ENCODE measurements at places on chromosomes 7 and 10. TPM values are rescaled to one million over a fixed set of nuclear protein-coding genes. Genes with fewer than 3 reads are reported as not detected.

NPFFR1 gene
- not detected for total RNA-seq

FEZF1 gene
- total RNA-seq, result not detected

BMPER gene
- not detected for total RNA-seq

LOXL4 gene
- total RNA-seq, result not detected

ASB10 gene
- not detected for total RNA-seq

COL13A1 gene
- total RNA-seq, result not detected

MSMB gene
- total RNA-seq, result not detected

NAT16 gene
- not detected for total RNA-seq

SPDYE16 gene
- 0.18 TPM for total RNA-seq

- no peak overlapping the region for H3K4me3 ChIP-seq
- H3K27ac ChIP-seq, result peak overlapping the region; percentile 78
- DNase-seq, result peak; percentile 45
- peaks cover 4% of the 10 kb centered on the region for H3K36me3 ChIP-seq
Measured at GRCh38 chr7:66847879-66848790, 72.9 kb upstream of the TMEM248 start.

DNA sequence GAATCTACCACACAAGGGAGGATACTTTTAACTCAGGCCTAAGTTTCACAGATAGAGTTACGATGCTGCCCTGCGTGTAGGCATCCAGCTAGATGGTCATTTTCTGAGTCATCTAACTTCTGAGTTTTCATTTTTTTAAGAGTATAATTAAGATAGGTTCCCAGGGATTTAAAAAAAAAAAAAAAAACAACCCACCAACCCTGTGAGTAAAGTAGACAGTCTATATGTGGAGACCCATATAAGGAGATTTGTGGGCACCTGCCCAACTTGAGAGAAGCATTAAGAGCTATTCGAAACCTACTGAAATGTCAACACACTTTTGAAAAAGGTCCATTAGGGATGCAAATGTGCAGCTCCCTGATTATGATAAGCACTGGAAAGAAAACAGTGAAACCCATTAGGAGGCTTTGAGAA, 257.3 kb downstream of the TRIL start:
- H3K4me3 ChIP-seq, result no peak overlapping the region
- H3K36me3 ChIP-seq, result no peaks in the 10 kb centered on the region
- no peak overlapping the region for H3K27ac ChIP-seq
- H3K4me1 ChIP-seq, result no peaks in the 10 kb centered on the region
- no peak for DNase-seq

DNA sequence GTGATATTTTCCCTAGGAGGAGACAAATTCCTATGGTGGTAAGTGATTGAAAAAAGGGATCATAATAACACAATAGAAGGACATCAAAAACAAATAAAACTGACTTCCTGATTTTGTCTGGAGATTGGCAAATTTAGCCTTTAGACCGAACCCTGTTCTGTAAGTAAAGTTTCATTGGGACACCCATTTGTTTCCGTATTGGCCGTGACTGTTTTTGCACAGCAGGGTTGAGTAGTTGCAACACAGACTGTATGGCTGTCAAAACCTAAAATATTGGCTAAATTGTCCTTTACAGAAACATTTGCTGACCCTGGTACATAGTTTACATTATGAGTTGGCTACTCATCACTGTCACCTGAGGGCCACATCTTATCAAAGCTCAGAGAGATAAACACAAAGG, 168.6 kb downstream of the PRKCQ start:
- DNase-seq, result no peak
- peaks cover 32% of the 10 kb centered on the region for H3K4me1 ChIP-seq
- H3K4me3 ChIP-seq, result no peak overlapping the region
- no peak overlapping the region for H3K27ac ChIP-seq
- peaks cover 3% of the 10 kb centered on the region for H3K36me3 ChIP-seq

DNA sequence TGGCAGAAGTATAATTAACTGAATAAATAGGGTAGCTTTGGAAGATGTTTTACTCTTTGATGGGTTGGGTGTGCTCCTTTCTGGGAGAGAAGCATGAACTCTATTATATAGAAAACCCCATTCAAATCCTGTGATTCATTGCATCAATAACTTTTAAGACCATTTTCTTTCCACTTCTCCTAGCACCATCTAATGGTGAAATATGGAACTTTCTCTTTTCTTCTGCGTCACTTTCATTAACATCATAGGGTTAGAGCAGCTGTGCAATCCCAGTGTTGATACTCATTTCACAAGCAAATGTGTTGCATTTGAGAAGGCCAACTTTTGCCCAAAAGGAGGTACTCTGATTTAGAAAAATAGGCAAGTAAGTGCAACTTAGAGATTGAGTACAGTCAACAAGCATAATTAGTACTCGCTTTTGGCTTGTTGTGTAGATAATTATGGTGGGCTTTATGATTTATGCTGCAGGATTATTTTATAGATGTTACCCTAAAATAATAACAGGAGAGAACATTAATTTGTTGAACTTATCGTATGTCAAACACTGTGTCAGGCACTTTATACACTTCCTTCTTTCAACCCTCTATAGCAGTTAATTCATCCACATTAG, 92.9 kb downstream of the CPED1 start:
- no peaks in the 10 kb centered on the region for H3K36me3 ChIP-seq
- H3K4me1 ChIP-seq, result no peaks in the 10 kb centered on the region
- H3K27me3 ChIP-seq, result peaks cover 12% of the 10 kb centered on the region
- H3K4me3 ChIP-seq, result no peak overlapping the region
- no peak overlapping the region for H3K27ac ChIP-seq

- no peaks in the 10 kb centered on the region for H3K4me1 ChIP-seq
- H3K27ac ChIP-seq, result no peak overlapping the region
- H3K27me3 ChIP-seq, result peaks cover 28% of the 10 kb centered on the region
- H3K36me3 ChIP-seq, result no peaks in the 10 kb centered on the region
- DNase-seq, result no peak
- H3K4me3 ChIP-seq, result no peak overlapping the region
Measured at GRCh38 chr7:118169146-118169545, 14.8 kb upstream of the LSM8 start.

- H3K27me3 ChIP-seq, result no peaks in the 10 kb centered on the region
- no peak overlapping the region for H3K4me3 ChIP-seq
- peaks cover 11% of the 10 kb centered on the region for H3K36me3 ChIP-seq
- no peak for DNase-seq
- H3K27ac ChIP-seq, result no peak overlapping the region
Measured at GRCh38 chr7:133975130-133975529, 152.0 kb upstream of the LRGUK start.

- H3K4me1 ChIP-seq, result peaks cover 17% of the 10 kb centered on the region
- no peak overlapping the region for H3K4me3 ChIP-seq
- peak overlapping the region; percentile 4 for H3K27ac ChIP-seq
- H3K27me3 ChIP-seq, result no peaks in the 10 kb centered on the region
Measured at GRCh38 chr10:51879238-51879637, 179.8 kb upstream of the CSTF2T start.

DNA sequence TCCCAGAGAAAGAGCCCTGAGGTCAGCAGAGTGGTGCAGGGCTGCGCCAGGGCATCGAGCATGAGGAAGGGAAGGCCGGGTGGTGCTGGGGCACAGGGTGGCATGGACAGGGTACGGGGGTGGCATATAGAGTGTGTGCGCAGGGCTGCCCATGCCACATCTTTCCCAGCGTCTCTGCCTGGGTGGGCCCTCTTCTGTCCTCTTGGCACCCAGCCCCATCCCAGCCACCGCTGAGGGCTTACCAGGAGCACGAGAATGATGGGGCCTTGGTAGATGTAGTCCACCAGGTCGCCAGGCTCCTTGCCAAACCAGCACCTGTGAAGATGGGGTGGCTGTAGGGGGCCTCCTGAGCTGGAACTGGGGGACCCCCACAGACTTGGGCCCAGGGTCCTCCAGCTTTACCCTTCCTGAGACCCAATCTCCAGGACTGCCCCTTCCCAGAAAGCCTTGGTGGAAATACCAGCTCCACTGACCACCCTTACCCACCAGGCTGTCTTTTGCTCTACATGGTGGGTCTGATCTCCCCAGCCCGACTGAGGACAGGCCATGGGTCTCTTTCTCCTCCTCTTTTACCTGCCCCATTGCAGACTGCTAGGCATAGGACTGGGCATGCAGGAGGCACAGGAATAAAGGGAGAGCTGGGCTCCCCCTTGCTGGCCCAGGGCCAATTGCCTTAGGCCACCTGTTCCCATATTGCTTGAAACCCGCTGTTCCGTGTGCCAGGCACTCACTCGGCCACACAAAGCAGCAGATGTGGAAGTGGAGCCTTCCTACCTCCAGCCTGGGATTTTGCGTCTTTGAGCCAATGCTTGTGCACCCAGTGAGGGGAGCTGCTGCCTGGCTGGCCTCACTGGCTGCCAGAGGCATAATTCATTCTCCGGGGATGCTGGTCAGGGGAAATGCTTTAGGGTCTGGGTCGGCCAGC, 21.7 kb downstream of the CRHR2 start:
- H3K36me3 ChIP-seq, result no peaks in the 10 kb centered on the region
- H3K4me3 ChIP-seq, result no peak overlapping the region
- DNase-seq, result no peak
- no peaks in the 10 kb centered on the region for H3K27me3 ChIP-seq
- no peak overlapping the region for H3K27ac ChIP-seq

- no peak for DNase-seq
- no peak overlapping the region for H3K27ac ChIP-seq
Measured at GRCh38 chr7:142098004-142098403, 13.5 kb upstream of the MGAM2 start.

- no peak for DNase-seq
- no peak overlapping the region for H3K27ac ChIP-seq
- H3K4me1 ChIP-seq, result no peaks in the 10 kb centered on the region
- H3K36me3 ChIP-seq, result peaks cover 21% of the 10 kb centered on the region
Measured at GRCh38 chr7:92335574-92335973, 89.8 kb downstream of the ANKIB1 start.

GRCh38 chr7:23261843-23262452, 15.4 kb downstream of the GPNMB start:
- H3K36me3 ChIP-seq, result no peaks in the 10 kb centered on the region
- peak; percentile 81 for DNase-seq
- peaks cover 4% of the 10 kb centered on the region for H3K4me1 ChIP-seq
- H3K4me3 ChIP-seq, result no peak overlapping the region

- H3K27me3 ChIP-seq, result no peaks in the 10 kb centered on the region
- no peak overlapping the region for H3K4me3 ChIP-seq
- DNase-seq, result no peak
- no peak overlapping the region for H3K27ac ChIP-seq
- H3K4me1 ChIP-seq, result peaks cover 7% of the 10 kb centered on the region
Measured at GRCh38 chr10:102997998-102998397, 79.9 kb downstream of the CNNM2 start.

DNA sequence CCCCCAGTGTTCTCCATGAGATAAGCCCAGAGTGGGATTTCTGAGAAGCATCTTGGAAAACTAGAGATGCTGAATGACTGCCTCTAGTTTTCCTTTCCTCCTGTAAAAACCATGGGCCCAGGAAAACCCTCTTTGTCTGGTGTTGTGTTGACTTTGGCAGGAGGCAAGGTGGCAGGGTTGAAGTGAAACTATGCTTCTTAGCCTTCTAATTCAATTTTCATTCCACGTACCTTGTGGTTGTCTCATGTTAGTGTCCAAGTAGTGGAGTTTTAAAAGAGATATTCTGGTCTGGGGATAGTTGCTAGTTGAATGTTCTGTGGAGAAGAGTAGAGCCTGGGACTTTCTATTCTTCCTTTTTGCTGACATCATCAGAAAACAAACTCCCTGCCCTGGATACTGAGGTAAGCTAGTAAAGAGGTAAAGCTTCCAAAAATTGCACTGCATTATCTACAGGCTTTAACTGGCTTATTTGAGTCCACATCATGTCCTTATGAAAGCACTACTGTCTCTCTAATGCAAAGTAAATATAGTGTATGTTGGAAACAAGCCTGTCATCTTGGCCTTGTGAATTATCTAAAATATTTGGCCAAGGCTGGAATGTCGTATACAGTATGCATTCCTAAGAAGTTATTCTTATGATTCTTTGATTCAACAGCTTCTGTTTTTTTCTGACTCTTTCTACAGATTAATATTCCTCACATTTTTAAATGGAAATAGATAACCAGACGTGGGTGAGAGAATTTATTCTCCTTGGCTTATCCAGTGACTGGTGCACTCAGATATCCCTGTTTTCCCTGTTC, at the start of gene OR2F2:
Gene OR2F2, plus strand, starts transcription at position 708 of the 800 bp plus-strand sequence. Its CDS starts 0 bp downstream, at position 708.
- no peak for DNase-seq
- peaks cover 3% of the 10 kb centered on the region for H3K36me3 ChIP-seq
- H3K27ac ChIP-seq, result no peak within 1 kb of the TSS

GRCh38 chr10:45580371-45581215, 92.0 kb downstream of the ZFAND4 start:
- peak overlapping the region; percentile 76 for H3K4me3 ChIP-seq
- peak overlapping the region; percentile 95 for H3K27ac ChIP-seq
- H3K27me3 ChIP-seq, result no peaks in the 10 kb centered on the region
- H3K36me3 ChIP-seq, result peaks cover 6% of the 10 kb centered on the region
- DNase-seq, result peak; percentile 41
- H3K4me1 ChIP-seq, result peaks cover 37% of the 10 kb centered on the region

GRCh38 chr10:78567680-78568455, 500.9 kb upstream of the ZMIZ1 start:
- no peaks in the 10 kb centered on the region for H3K4me1 ChIP-seq
- no peaks in the 10 kb centered on the region for H3K36me3 ChIP-seq
- H3K4me3 ChIP-seq, result no peak overlapping the region
- DNase-seq, result no peak

DNA sequence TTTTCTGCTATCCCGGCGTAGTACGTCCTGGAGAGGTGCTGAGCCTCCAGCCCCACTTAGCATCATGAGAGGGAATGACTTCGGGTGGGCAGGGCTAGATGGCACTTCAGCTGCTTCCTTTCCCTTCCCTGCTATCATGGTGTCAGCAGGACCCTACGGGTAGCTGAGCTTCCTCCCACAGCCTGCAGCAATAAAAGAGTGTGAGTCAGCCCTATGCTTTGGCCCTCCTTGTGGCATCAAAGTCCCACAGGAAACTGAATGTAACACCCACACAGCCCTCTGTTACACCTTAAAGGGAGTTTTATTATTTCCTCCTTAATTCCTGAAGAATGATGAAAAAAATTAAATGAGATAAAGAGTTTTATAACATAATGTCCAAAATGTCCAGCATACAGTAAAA, 458.1 kb downstream of the RPS24 start:
- H3K27ac ChIP-seq, result no peak overlapping the region
- H3K36me3 ChIP-seq, result peaks cover 4% of the 10 kb centered on the region
- DNase-seq, result no peak
- no peak overlapping the region for H3K4me3 ChIP-seq
- peaks cover 26% of the 10 kb centered on the region for H3K27me3 ChIP-seq

All from activated CD4-positive, alpha-beta T cell treated with anti-CD3 and anti-CD28 coated beads for 36 hours (primary cell).